Pancreas (tissue), 10 donors: ENCODE measurements at places on chromosomes 12 and 14. TPM values are rescaled to one million over a fixed set of nuclear protein-coding genes. Genes with fewer than 3 reads are reported as not detected.
A peak's percentile ranks its signal among the peaks of the same experiment; 100 is the strongest.

The KRT5 gene
- 5.8 TPM for total RNA-seq

The HOXC13 gene
- not detected for total RNA-seq

The KRT75 gene
- not detected for total RNA-seq

- H3K36me3 ChIP-seq = no peaks in the 10 kb centered on the region
- no peaks in the 10 kb centered on the region for H3K4me1 ChIP-seq
- no peak for DNase-seq
- no peaks in the 10 kb centered on the region for H3K27me3 ChIP-seq
- H3K27ac ChIP-seq = no peak overlapping the region
- no peak overlapping the region for H3K4me3 ChIP-seq
These were observed 50.0 kb downstream of the VWF start for GRCh38 chr12:6074427-6074826.

GRCh38 chr14:105478398-105479251 lies 4.0 kb downstream of the CRIP2 start:
- H3K27ac ChIP-seq = no peak overlapping the region
- H3K4me1 ChIP-seq = peaks cover 11% of the 10 kb centered on the region
- H3K27me3 ChIP-seq = no peaks in the 10 kb centered on the region

GRCh38 chr12:119036878-119037825 lies 55.8 kb downstream of the SRRM4 start:
- H3K27me3 ChIP-seq = no peaks in the 10 kb centered on the region
- peak; percentile 15 for DNase-seq
- H3K4me3 ChIP-seq = no peak overlapping the region
- no peaks in the 10 kb centered on the region for H3K36me3 ChIP-seq

DNA sequence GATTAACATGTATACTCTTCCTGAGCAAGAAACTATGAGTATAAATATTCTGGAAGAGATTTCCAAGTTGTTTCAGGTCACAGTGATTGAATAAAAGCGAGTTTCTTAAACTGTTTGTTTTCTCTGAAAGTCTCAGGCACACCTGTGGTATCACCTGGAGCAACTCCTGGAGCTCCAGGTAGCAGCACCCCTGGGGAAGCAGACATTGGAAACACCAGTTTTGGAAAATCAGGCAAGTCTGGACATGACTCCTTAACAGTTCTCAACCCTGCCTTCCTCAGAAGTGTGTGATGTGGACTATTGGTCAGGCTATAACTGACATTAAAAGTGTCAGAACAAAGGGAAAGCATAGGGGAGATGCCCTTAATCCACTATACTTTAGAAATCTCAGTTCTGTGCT lies 217.6 kb upstream of the CNTN1 start:
- H3K27ac ChIP-seq = no peak overlapping the region
- no peaks in the 10 kb centered on the region for H3K36me3 ChIP-seq
- no peaks in the 10 kb centered on the region for H3K4me1 ChIP-seq
- DNase-seq = no peak
- no peak overlapping the region for H3K4me3 ChIP-seq
- peaks cover 4% of the 10 kb centered on the region for H3K27me3 ChIP-seq

- no peak for DNase-seq
- no peak overlapping the region for H3K4me3 ChIP-seq
- H3K4me1 ChIP-seq = no peaks in the 10 kb centered on the region
- no peak overlapping the region for H3K27ac ChIP-seq
- H3K27me3 ChIP-seq = no peaks in the 10 kb centered on the region
These were observed 67.3 kb downstream of the KCNK10 start for GRCh38 chr14:88255798-88256197.

GRCh38 chr14:95514131-95515079 lies 2.0 kb downstream of the SYNE3 start:
- H3K4me1 ChIP-seq = peaks cover 4% of the 10 kb centered on the region
- no peak for DNase-seq
- H3K27ac ChIP-seq = no peak overlapping the region
- no peaks in the 10 kb centered on the region for H3K27me3 ChIP-seq
